ENCODE measurements at places on chromosomes 4 and X. TPM values are rescaled to one million over a fixed set of nuclear protein-coding genes. Genes with fewer than 3 reads are reported as not detected.

Gene KLHL13
- 0.39 TPM for total RNA-seq

Gene NHSL2
- total RNA-seq: 9.9 TPM

Gene XPNPEP2
- total RNA-seq: 0.84 TPM

Gene NAP1L5
- 1.2 TPM for total RNA-seq

Gene ZNF280C
- 4.5 TPM for total RNA-seq

Gene NRK
- not detected for total RNA-seq

Gene CORIN
- 0.86 TPM for total RNA-seq

Gene FMR1NB
- not detected for total RNA-seq

Gene GAGE12J
- not detected for total RNA-seq

Data from T-cell (primary cell).